ENCODE measurements at places on chromosomes 12 and 14. TPM values are rescaled to one million over a fixed set of nuclear protein-coding genes. Genes with fewer than 3 reads are reported as not detected.

Gene SERPINA6
- total RNA-seq = not detected

GRCh38 chr14:95048771-95049312 is 108.5 kb downstream of the DICER1 start:
- DNase-seq = no peak

- DNase-seq = no peak
Measured at GRCh38 chr12:69313209-69313608, 35.0 kb upstream of the LYZ start.

GRCh38 chr14:63045612-63046320 is 508 bp upstream of the KCNH5 start:
- no peak for DNase-seq

DNA sequence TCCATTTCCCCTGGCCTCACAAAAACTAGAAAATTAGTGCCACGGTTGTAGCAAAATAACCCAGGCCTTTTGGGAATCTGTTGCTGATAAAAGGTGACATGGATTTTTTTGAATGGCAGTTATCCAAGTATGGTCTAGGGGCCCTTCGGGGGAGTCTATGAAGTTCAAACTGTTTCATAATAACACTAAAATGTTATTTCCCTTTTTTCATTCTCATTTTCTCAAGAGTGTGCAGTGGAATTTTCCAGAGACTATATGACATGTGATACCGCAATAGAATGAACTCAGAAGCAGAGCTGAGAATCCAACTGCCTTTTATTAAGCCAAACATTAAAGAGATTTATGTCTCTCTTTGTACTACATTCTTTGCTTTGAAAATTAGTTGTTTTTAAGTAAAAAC is 26.9 kb downstream of the GSTZ1 start:
- DNase-seq = no peak

DNA sequence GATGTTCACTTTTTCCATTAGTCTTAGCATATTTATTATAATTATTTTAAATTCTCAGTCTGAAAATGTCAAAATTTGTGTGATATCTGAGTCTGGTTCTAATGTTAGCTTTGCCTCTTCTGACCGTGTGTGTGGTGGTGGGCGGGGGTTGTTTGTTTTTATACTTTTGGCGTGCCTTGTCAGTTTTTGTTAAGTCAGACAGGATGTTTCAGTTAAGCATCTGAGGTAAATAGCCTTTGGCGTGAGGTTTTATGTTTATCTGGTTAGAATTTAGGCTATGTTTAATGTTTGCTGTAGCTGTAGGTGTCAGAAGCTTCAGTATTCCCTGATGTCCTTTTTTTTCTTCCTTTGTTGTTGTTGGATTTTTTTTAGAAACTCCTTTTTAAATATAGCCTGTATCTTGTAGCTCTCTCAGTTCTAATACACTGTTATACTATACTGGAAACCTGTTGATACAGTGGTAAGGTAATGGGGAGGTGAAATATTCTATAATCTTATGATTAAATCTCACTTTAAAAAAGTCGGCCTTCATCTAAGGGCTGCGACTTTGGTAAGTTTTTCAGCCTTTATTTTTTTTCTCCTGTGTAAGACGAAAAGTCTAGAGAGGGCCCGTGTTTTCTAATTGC is 111.6 kb downstream of the SCAF11 start:
- DNase-seq = no peak

GRCh38 chr14:91400696-91401095 is 16.9 kb downstream of the CCDC88C start:
- no peak for DNase-seq

GRCh38 chr12:108846290-108846701 is 11.1 kb downstream of the SSH1 start:
- DNase-seq = no peak

DNA sequence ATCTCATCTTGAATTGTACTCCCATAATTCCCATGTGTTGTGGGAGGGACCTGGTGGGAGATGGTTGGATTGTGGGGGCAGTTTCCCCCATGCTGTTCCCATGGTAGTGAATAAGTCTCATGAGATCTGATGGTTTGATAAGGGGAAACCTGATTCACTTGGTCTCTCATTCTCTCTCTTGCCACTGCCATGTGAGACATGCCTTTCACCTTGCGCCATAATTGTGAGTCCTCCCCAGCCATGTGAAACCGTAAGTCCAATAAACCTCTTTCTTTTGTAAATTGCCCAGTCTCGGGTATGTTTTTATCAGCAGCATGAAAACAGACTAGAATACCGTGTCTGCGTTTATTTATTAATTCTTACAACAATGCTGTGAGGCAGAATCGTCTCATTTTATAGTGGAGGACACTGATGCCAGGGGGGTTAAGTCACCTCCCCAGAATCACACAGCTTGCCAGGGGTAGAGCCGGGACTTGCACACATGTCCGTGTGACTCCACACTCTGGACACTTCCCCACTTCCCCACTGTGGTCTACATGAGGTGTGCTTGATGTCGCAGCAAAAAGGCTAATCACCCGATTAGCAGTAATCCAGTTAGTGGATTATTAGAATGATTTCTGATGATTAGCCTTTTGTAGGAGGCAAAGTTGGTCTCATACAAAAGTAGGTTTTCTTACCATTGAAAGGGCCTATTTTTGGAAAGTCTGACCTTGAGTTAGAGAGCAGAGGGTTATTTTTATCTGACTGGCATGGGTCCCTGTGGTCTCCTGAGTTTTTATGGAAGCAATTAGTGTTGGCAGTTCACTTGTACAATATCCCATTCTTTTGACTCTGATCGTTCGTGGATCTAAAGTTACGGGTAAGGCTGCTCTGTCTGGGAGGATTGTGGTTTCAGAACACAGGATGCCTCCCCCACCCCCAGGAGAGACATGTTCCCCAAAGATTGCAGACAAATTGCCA is 47.4 kb upstream of the BCL7A start:
- no peak for DNase-seq

DNA sequence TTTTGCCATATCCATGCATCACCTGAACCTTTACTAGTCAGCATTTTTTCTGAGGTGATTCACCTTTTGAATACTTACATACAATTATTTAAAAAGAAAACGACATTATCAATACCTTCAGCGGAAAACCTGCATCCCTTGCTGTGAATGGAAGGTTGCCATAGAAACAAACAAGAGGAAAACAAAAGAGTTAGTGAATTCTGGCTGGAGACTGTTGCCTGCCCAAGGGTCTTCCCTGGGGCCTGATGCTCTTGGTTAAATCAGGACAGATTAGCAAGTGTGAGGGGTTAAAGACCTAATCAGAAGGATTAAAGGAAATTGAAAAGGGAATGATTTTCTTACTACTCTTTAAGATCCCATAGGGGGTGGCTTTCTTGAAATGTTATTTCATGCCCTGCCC is 96.0 kb upstream of the WSCD2 start:
- no peak for DNase-seq
